Liver (tissue), 10 donors: ENCODE measurements at places on chromosomes 1 and 21. TPM values are rescaled to one million over a fixed set of nuclear protein-coding genes. Genes with fewer than 3 reads are reported as not detected.
A peak's percentile ranks its signal among the peaks of the same experiment; 100 is the strongest.

DNA sequence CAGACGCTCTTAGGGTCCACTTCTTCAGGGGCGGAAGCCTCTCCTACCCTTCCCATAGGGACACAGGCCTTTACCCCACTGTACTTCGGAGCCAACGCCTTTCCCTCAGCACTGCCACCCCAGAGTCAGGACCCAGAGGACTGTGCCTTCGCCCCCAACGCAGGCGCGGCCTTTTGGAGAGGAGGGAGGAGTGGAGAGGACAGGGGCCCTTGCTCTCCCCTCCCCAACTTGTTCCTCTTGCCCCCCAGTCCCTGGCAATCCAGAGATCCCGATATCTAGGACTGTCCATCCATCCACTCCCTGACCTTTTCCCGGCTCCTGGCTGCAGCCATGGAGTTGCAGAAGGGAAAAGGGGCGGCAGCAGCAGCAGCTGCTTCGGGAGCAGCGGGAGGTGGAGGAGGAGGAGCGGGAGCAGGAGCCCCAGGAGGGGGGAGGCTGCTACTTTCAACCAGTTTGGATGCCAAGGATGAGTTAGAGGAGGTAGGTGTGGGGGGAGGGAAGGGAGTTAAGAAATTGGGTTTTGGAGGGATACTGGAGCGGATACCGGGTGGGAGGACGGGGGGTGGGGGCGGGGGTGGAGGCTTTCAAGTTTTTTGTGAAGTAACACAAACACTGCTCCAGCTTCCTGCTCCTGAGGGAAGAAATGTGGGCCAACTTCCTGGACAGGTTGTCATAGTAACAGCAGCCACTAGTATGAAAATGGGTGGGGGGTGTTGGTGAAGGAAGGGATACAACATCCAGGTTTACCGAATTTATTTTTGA is 636 bp downstream of the INTS3 start:
- peak; percentile 52 for DNase-seq

The ADAM30 gene
- total RNA-seq = not detected

GRCh38 chr1:180041582-180041981 is 87.0 kb downstream of the CEP350 start:
- no peak for DNase-seq

DNA sequence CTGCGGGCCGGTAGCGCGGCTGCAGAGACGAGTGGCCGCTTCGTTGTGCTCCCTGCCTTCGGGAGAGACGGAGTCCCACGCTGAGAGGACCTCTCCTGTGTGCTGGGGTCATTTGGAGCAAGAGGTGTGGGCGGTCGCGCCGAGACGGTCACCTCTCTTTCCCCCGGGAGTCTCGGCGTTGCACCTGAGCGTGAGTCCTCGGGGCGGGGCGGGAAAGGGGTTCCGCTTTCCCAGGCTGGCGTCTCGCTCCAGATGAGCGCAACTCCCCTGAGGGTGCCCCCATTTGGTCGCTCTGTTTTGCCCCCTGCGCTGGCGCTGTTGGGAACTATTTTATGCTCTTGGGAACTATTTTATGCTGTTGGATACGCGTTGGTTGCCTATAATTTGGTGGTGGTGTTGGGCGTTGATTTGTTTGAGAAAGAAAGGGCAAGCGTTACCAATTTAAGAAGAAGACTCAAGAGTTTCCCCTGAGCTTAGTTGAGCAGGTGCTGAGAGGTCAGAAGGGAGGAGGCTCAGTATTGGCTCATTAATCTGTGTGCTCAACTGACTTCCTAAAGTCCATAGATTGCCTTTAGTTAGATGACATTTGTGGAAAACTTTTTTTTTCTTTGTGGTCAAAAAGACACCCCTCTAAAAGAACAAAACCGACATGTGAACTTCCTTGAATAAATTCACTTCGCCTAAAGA is 683 bp downstream of the LRRC8B start:
- peak; percentile 51 for DNase-seq

GRCh38 chr1:183002797-183003196 is 20.4 kb upstream of the LAMC1 start:
- DNase-seq = no peak

DNA sequence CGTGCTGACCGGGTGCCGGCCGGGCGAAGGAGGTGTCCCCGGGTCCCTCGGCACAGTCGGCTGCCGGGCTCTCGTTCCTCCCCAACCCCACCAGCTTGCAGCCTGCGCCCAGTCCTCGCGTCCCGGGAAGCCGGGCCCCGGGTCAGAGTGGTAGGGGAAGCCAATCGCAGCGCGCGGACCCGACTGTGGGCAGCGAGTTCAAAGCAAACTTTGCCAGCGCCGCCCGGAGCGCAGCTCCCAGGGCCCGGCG is 328 bp downstream of the MYCL start:
- peak; percentile 55 for DNase-seq

DNA sequence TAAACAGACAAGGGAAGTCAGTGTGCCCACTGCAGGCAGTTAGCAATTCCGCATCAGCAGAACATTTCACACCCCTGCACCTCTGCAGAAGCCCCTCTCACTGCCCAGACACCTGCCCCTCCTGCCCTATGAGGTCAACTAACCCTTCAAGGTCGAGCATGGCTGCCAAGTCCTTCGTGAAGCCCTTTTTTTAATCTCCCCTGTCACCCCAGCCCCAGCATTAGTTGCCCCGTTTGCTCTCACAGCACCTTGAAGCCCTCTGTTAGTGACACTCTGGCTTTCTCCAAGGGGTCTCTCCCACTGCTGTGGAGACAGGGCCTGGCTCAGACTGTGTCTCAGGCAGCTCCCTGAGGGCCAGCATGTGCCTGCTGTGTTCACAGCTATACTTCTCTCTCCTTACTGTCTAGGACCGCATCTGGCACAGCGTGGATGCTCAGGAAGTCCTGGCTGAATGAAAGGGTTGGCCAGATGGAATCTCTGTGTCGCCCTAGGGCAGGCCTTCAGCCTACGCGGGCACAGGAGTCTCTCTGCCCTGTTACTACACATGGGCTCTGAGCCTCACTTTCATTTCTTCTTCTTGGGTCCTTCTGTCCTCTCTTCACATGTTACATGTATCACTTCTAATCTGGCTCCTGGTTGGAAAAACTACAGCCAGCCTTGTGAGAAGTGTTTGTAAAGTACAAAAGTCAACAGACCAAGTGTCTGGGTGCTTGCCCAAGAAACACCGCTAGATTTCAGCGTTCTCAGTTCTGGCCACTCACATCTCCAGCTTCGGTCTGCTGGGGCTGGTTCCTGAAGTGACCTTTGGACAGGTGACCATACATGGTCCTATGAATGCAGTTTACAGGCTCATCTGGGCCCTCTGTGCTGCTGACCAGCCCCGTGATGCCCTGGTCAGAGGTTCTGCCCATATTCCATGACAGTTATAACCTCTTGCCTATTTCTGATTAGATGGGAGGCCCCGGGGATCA is 19.7 kb downstream of the SLC2A1 start:
- no peak for DNase-seq

The GPR37L1 gene
- total RNA-seq = under 0.01 TPM

The CFHR5 gene
- total RNA-seq = 3.4 TPM

- DNase-seq = no peak
Observed at GRCh38 chr1:66248257-66248656, 285.7 kb upstream of the SGIP1 start.

DNA sequence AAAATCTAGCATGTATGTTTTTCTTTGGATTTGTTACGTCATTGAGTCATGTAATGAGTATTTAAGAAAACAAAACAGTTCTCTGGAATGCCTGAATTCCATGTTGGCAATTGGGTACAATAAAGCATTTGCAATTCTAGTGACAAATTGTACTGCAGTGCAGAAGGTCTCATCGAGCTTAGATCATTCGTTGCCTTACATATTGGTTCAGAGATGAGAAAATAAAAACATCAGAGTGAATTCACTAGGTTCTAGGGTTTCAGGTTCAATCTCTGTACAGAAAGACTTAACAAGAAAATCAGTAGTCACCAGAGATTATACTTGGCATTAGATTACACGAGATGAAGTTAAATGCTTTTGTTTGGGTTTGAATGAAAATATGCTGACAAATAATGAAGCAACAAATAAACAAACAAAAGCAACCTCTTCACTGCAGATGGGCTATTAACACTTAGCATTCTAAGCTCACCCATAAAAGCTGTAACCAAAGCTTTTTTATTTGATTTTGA is 124.7 kb downstream of the RYR2 start:
- DNase-seq = no peak

DNA sequence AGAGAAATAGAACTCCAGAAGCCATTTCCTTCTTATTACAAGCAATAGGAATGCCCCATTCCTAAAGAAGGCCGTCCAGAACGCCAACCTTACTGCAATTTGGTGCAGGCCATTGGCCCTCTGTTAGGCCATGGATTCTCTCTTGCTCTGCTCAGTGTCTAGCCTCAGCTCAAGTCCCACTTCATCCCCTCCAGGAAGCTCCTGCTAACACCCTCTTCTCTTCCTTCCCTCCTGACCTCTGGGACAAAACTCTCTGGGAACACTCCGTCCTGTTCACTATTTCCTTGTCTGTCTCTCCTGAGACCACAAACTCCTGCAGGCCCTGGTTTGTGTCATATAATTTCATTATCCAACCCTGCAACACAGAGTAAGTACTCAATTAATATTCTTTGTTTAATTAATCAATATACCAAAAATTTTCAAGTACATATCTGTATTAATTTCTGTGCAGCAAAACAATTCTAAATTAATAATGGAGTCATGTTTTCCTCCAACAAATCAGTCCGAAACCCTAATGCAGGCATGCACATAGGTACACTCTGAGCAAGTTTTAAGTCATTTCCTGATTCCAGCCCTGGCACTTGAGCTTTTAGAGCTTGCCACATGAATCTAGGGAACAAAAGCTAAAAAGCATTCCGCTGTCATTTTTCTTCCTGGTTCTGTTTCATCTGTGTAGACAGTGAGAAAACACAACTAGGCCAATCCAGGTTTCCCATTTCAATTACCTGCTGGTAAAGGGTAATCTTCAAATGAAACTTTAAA is 245.3 kb downstream of the SETD4 start:
- no peak for DNase-seq

GRCh38 chr1:39649636-39650185 is 10.3 kb upstream of the HEYL start:
- DNase-seq = no peak

- no peak for DNase-seq
Observed at GRCh38 chr1:56429288-56429687, 150.1 kb downstream of the PLPP3 start.

DNA sequence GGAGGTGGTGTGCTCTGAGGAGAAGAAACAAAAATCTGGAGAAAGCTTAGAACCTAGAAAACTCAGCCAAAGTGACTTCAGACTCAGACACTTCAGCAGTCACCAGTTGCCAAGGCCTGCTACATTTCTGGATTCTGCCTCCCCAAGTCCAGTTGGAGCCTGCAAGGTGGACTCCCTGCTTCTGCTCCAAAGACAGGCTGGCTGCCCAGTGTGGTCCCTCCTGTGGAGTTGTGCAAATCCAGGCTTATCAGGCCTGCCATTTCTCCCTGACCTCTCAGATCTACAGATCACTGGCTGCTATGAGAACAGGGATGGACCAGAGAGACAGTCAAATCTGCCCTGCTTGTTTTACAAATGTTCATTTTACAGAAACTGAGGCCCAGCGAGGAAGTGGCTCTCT is 9.9 kb downstream of the CACHD1 start:
- DNase-seq = no peak

The C1orf185 gene
- not detected for total RNA-seq

The AMY1C gene
- not detected for total RNA-seq

The PCBP3 gene
- total RNA-seq = 0.37 TPM

The ADCY10 gene
- total RNA-seq = 0.89 TPM

The TPTE gene
- total RNA-seq = not detected

GRCh38 chr1:24594328-24594598 is 38.4 kb downstream of the NCMAP start:
- no peak for DNase-seq

The ITLN1 gene
- 5.0 TPM for total RNA-seq
